ENCODE measurements at places on chromosomes 1 and 21. TPM values are rescaled to one million over a fixed set of nuclear protein-coding genes. Genes with fewer than 3 reads are reported as not detected.

CNKSR1 gene
- total RNA-seq, result 1.7 TPM

CRYBG2 gene
- 0.06 TPM for total RNA-seq

IGSF9 gene
- 0.13 TPM for total RNA-seq

UBXN10 gene
- 0.29 TPM for total RNA-seq

ADORA1 gene
- 2.7 TPM for total RNA-seq

LENEP gene
- not detected for total RNA-seq

C1orf210 gene
- not detected for total RNA-seq

AHCTF1 gene
- total RNA-seq, result 38.8 TPM

CBS gene
- total RNA-seq, result 12.2 TPM

GCSAML gene
- total RNA-seq, result 0.51 TPM

CTSS gene
- total RNA-seq, result 173 TPM

CFHR2 gene
- total RNA-seq, result not detected

CAPN9 gene
- not detected for total RNA-seq

CFAP45 gene
- total RNA-seq, result 0.64 TPM

ZNF683 gene
- total RNA-seq, result not detected

DDOST gene
- total RNA-seq, result 133 TPM

VPS45 gene
- 35.5 TPM for total RNA-seq

TFAP2E gene
- total RNA-seq, result 1.2 TPM

DCDC2B gene
- total RNA-seq, result not detected

CFAP74 gene
- not detected for total RNA-seq

FTCD gene
- total RNA-seq, result 0.32 TPM

SEC16B gene
- total RNA-seq, result 2.9 TPM

USP25 gene
- total RNA-seq, result 52.3 TPM

F3 gene
- total RNA-seq, result 418 TPM

TMPRSS2 gene
- total RNA-seq, result 0.61 TPM

TMEM125 gene
- not detected for total RNA-seq

PADI1 gene
- total RNA-seq, result not detected

RNU1-3 gene
- 6,165 TPM for total RNA-seq

RIPPLY3 gene
- not detected for total RNA-seq

ZZZ3 gene
- 35.1 TPM for total RNA-seq

LAPTM5 gene
- 251 TPM for total RNA-seq

ATP1A2 gene
- 31.2 TPM for total RNA-seq

CHIT1 gene
- total RNA-seq, result 17.4 TPM

FCN3 gene
- 51.9 TPM for total RNA-seq

TMEM234 gene
- total RNA-seq, result 18.4 TPM

LCE6A gene
- total RNA-seq, result not detected

RPTN gene
- not detected for total RNA-seq

OR2T2 gene
- total RNA-seq, result not detected

KCNJ15 gene
- total RNA-seq, result 7.6 TPM

ERRFI1 gene
- 100 TPM for total RNA-seq

PAQR7 gene
- 7.2 TPM for total RNA-seq

GSTM5 gene
- total RNA-seq, result 13.1 TPM

TIE1 gene
- total RNA-seq, result 42.6 TPM

VHLL gene
- not detected for total RNA-seq

CACHD1 gene
- 14.4 TPM for total RNA-seq

OPTC gene
- not detected for total RNA-seq

ALX3 gene
- not detected for total RNA-seq

KRTAP7-1 gene
- total RNA-seq, result not detected

ANGPTL3 gene
- total RNA-seq, result not detected

SELP gene
- 13.4 TPM for total RNA-seq

SLC37A1 gene
- 7.0 TPM for total RNA-seq

SLAMF8 gene
- 11.3 TPM for total RNA-seq

TNFRSF14 gene
- total RNA-seq, result 53.7 TPM

S100A14 gene
- 0.35 TPM for total RNA-seq

Measured in mesenteric fat pad (tissue), 1 donor.